ENCODE measurements at places on chromosomes 11 and 22. TPM values are rescaled to one million over a fixed set of nuclear protein-coding genes. Genes with fewer than 3 reads are reported as not detected.

Gene HEPACAM
- not detected for total RNA-seq

Gene LRP4
- total RNA-seq = 7.2 TPM

Gene SCGB2A2
- not detected for total RNA-seq

Gene GRAP2
- 0.49 TPM for total RNA-seq

Gene CHRNA10
- total RNA-seq = 0.43 TPM

Gene XKR3
- total RNA-seq = not detected
